H54 (cell line): ENCODE measurements at places on chromosomes 2 and 18.

DNA sequence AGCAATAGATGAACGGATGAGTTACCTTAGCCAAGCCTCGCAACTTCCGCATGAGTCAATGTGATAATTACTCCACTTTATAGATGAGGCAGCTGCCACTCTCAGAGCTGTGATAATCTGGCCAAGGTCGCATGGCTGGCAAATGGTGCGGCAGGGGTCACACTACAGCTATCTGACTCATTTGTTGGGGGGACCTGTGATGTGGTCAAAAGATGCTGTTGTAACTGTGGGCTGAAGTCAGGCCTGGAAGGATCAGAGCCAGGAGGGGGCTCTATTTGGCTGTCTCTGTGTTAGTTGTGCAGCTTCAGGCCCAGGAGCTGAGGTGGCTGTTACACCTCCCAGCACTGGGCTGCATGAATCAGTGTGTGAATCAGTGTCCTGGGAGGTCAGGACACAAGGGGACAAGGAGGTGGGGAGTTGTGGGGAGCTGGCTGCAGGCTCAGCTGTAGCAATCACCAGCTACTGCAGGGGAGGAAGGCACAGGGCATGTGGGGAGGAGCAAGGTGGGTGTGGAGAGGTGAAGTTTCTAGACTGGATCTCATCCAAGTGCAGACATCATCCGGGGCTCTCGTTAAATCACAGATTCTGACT, 33.1 kb downstream of the NGEF start:
- DNase-seq: peak; percentile 90

GRCh38 chr2:70977605-70978205, 725 bp upstream of the ANKRD53 start:
- no peak for DNase-seq

GRCh38 chr2:226561962-226562361, 237.7 kb downstream of the IRS1 start:
- no peak for DNase-seq

DNA sequence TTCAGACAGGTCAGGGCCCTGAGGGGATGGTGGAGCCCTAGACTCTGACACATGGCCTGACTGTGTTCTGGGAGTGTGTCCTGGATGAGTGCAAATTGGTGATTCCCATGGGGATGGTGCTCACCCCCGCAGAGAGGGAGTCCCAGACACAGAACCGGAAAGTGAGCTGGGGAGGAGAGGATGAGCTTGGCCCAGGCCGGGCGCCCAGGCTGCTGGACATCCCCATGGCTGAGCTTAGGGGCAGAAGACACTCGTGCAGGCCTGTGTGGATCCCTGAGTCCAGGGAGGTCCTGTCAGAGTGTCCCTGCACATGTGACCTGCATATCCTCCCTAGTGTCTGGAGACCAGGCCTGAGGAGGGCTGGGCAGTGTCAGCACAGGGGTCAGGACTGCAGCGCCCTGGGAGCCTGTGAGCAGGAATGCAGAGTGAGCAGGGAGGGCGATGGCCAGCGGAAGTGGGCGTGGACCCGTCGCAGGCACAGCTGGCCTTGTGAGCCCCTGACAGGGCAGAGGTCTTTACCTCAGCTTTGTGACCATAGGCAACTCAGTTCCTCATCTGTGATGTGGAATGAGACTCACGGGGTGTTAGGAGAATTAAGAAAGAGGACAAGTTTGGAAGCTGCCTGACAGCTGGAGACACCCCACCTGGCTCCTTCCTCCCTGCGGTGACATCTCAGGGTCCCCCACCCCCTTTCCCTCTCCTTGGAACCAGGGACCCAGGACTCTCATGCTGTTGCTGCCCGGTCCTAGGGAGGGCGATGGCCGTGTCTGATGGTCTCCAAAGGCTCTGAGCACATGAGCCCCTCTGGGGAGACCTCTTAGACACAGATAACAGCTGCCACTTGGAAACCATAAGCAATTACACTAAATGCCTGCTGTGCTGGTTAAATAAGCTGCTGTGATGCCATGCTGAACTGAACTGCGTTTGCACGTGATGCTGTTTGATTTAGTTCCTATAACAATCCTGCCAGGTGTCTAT, 62.6 kb upstream of the HS6ST1 start:
- no peak for DNase-seq

DNA sequence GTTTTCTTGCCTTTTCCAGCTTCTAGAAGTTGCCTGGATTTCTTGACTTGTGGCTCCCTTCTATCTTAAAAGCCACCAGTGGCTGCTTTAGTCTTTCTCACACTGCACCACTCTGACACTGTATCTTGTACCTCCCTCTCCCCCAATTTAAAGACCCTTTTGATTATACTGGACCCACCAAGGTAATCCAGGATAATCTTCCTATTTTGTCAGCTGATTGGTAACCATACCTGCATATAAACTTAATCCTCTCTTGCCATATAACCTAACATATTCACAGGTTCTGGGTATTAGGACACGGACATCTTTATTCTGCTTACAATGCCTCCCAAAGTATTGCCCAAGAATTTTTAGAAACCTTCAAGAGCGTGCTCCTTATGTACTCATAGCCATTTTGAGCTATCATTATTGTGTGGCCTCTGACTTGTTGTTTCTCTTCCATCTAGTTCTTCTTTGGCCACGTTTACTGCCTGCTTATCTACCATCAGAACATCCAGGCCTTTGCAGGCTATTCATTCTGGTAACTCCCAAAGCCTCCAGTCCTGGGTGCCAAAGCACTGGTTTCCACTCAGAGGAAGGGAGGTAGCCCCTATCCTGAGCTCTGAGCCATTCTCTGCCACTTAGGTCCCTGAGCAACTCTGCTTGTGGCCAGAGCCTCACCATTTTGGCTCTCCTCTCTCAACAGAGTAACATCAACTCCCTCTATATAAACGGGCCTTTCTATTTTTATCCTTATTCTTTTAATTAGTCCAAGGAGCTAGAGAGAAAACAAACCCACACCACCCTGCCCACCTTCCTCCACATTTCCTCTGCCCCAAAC, 70.8 kb downstream of the MYO3B start:
- no peak for DNase-seq

DNA sequence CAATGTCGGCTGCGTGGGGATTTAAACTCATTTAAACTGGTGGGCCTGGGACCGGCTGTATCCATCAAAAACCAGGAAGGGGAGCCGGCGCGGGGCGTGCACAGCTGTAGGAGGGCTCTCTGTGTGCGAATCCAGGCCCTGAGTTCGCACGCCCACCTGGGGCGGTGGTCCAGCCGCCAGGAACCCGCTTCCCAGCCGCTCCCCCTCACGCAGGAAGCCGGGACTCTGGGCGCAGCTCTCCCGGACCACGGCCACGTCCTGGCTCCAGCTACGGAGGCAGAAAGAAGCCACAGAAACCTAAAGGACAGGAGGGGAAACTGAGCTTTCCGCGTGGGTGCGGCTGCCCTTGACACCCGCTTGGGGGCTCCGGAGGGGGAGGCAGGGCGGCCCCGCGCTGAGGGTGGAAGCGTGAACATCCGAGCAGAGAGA, 80.6 kb downstream of the GFPT1 start:
- no peak for DNase-seq

DNA sequence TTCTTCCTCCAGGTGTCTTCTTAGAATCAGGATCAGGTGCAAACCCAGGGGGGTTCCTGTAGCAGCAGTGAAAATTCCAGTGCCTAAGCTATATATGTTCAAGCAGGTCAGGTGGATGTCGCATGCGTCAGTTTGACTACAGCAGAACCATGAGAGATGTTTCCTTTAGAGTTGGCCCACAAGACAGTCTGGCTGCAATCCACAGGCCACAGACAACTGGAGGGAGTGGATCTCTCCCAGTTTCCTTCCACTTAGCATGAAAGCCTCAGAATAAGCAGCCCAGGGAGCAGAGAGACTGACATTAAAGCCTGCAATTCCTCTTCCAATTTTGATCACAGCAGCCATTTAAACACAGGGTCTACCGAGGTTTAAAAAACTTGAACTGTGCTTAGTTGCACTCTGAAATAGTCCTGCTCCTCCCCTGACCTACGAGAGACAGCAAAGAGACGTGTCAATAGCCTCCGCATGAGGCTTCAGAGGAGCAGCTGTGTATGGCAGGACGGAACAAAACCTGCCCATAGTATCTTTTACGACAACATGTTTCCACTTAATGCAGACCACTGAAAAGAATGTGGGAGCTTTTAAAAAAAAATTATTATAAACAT, 988 bp upstream of the KCNE4 start:
- no peak for DNase-seq

DNA sequence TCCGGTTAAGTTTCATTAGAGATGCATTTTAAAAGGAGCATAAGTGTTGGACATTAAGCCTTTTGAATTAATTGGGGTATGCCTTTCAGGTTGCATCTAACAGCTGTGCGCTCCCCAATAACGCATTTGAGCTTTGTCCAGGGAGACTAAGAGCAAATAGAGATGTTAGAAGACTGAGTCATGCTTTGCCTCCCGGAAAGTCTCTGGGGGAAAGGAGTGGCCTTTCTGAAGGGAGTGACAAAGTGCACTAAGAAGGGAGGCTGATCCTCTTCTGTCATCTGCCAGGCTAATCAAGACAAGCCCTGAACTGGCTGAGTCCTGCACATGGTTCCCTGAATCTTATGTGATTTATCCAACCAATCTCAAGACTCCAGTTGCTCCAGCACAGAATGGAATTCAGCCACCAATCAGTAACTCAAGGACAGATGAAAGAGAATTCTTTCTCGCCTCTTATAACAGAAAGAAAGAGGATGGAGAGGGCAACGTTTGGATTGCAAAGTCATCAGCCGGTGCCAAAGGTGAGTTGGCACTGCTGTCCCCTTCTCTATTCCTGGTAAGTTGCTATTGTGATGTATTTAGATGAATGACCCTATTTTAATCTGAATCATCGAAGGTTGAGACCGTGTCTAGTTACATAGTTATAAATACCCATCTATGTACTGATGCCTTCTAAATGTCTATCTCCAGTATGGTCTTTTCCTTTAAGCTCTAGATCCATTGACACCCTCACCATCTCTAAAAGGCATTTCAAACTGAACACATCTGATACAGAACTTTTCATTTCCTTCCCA, 12.1 kb downstream of the TTL start:
- DNase-seq: peak; percentile 64

DNA sequence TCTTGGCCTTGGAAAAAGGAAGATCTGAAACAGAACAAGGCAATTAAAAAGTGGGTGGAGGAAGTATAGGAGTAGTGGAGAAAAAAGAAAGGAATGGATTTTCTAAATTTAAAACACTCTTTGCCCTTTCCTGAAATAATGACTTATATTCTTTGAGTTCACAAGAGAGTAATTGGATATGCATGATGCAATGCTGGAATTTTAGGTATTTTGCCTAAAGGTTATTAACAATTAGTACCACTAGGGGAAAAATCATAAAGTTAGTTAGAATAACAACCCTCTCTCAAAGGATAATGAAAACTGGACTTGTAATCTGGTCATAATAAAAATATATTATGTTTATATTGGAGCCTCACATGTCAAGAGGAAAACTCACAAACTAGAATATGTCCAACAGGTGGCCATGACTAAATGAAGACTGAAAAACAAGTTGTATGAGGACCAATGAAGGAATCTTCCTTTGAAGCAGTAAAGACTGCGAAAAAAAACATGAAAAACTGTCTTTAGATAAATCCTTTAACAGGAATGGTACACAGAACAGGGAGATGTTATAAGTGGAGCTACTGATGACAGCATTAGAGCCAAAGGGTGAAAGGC, 281.8 kb downstream of the NCKAP5 start:
- no peak for DNase-seq

- no peak for DNase-seq
These were observed 31.9 kb upstream of the EML4 start for GRCh38 chr2:42137125-42137841.

- no peak for DNase-seq
These were observed 90.9 kb upstream of the SMAD2 start for GRCh38 chr18:48021273-48021914.

DNA sequence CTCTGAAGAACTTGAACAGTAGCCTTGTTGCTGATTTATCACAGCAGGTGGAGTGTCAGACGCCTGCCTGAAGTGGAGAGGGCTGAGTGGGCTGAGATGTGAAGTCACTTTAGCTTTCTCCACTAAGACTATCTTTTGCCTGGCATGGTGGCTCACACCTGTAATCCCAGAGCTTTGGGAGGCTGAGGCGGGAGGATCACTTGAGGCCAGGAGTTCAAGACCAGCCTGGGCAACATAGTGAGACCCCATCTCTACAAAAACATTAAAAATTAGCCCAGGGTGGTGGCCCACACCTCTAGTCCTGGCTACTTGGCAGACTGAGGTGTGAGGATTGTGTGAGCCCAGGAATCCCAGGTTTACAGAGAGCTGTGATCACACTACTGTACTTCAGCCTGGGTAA, 60.6 kb upstream of the TTC39C start:
- DNase-seq: no peak

GRCh38 chr18:61831071-61831470, 61.7 kb downstream of the RNF152 start:
- no peak for DNase-seq

DNA sequence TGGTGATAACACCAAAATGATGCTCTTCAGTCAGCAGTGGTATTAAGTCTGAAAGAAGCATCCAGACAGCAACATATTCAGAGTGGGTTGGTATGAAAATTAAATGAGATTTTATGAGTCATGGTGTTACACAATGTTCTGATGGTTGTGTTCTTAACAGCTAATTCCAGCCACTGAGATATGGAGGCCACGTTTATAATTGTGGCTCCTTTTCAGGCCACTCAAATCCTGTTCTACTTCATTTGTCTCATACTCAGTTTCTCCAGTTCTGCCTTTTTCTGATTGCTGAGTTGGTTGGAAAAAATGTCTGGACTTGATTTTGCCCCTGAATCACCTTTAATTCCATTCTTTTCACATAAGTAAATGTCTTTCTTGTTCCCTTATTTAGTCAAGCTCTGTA, 162.7 kb upstream of the COL3A1 start:
- no peak for DNase-seq

DNA sequence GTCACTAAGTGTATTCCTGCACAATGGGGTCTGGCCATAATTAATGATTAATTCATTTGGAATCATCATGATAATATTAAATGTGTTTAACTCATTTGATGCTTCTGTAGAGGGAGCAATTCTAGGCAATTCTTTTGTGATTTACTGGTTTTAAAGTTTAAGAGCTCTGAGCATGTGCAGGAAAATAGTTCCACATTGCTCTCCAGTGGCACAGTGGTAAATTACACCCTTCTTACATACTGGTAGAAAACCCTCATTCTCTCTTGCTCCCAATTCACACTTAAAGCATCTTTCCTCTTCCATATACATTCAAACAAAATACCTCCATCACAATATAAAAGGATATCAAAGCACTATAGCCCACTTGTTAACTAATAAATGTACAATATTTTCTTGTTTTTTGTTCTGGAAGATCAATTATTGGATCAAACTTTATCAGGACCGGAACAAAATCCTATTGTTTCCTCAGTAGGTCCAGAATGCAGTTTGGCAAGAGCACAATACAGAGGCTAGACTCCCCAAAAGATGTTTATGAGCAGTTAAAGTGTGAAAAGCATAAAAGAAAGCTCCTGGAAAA, 844.3 kb downstream of the MBD2 start:
- peak; percentile 0 for DNase-seq

DNA sequence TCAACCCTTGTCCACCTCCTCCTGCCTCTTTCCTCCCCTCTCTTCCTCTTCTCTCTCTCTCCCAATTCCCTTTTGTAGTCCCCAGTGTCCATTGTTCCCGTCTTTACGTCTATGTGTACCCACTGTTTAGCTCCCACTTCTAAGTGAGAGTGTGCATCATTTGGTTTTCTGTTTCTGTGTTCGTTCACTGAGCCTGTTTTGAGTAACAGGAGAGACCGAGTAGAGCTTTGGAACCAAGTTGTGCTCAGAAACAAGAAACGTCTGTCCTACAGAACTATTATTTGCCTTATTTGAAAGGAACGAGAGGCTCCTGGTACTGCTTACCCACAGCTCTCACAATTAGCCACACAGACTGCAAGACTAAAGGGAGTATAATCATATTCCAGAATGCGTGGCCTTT, 50.1 kb upstream of the MAPRE2 start:
- DNase-seq: no peak
